ENCODE measurements at places on chromosomes 4 and X.

DNA sequence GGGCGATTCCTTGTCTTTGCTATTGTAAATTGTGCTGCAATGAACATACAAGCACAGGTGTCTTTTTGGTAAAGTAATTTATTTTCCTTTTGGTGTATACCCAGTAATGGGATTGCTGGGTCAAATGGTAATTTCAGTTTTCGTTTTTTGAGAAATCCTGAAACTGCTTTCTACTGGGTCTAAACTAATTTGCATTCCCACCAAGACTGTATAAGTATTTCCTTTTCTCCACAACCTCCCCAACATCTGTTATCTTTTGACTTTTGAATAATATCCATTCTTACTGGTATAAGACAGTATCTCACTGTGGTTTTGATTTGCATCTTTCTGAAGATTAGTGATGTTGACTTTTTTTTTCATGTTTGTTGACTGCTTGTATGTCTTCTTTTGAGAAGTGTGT is 2506.0 kb downstream of the PCDH7 start:
- DNase-seq = no peak

DNA sequence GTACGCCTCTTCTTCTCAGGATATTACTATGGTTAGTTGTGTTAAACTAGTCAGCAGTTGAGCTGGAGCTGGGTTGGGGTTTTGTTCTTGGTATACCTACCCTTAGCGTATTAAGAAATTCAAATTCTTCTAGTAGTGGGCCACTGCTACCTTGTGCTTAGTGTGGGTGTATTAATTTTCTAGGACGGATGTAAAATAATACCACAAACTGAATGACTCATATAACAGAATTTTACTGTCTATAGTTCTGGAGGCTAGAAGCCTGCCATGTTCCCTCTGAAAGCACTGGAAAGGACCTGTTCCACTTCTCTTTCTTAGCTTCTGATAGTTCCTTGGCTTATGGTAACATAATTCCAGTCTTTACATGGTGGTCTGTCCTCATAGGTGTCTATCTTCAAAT is 1274.7 kb downstream of the ADGRL3 start:
- DNase-seq = no peak

DNA sequence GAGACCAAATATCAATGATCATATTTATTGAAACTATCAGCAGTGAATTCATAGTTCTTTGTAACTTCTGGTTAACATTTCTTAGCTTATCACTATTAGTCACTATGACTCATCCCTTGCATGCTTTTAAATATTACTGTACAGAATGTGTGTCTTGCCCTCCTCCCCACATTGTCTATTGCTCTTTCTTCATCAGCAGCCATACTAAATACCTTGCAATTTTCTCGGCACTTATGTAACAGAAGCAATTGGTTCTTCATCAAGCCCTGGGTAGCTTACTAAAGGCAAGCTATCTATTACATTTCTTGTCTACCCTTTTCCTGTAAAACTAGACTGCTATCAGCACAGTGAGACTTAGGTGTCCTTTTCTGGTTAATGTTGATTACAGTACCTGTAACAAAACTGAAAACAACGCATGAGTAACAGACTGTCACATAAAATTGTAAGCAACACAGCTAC is 8.2 kb downstream of the KLHL4 start:
- peak; percentile 36 for DNase-seq

DNA sequence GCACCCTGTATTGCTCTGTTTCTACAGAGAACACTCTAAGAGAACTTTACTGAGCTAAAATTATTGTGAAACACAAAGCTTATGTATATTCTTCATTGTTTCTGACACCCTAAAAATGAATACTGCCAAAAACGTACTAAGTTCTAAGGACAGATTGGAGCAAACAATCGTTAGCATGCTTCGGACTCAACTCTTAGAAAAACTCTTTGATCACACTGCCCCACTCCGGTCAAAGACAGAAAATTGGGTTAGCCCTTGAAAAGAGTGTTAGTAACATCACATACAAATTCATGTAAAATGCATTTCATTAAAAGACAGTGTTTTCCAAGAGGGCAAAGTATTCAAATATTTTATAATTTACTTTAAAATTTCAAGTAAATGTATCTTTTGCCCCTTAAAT is 177.4 kb downstream of the DCHS2 start:
- DNase-seq = no peak

GRCh38 chrX:49754233-49754857 is 58.6 kb upstream of the PAGE1 start:
- DNase-seq = peak; percentile 15

- no peak for DNase-seq
Observed at GRCh38 chrX:69015564-69016292, 149.5 kb downstream of the PJA1 start.

- DNase-seq = no peak
Observed at GRCh38 chrX:134654398-134655012, 3.8 kb downstream of the PLAC1 start.

- no peak for DNase-seq
Observed at GRCh38 chr4:119081943-119082342, 53.7 kb upstream of the MYOZ2 start.

GRCh38 chr4:187183826-187184225 is 460.2 kb upstream of the FAT1 start:
- DNase-seq = no peak

DNA sequence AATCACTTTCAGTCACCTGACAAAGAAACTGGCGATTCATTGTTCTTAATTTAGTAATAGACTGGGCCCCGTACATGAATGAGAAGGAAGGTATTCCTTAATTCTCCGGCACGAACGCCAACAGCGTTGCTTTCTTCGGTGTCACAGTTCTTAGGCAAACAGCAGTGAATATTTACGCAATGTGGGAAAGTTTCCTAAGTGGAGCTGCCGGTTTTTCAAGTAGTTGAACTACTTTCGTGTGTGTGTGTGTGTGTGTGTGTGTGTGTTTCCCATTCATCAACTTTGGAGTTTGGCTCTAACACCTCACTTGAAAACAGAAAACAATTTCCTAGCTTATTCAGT is 651 bp downstream of the NXT2 start:
- peak; percentile 47 for DNase-seq

DNA sequence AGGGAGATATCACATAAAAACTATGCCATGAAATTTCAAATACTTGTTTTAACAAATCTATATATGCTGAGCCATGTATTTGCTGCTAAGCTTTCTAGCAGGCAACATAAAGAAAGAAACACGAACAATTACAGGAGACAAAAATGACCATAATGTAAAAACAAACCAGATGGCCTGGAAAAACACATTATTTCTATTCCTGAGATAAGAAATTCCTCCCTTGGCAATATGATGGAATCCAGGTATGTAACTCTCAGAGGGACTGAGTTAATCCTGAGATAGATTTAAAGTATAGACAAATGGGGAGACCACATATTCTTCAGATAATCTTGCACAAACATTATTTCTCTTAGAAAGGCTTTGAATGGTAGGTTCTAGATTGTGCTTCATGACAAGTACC is 224.1 kb upstream of the MAB21L2 start:
- no peak for DNase-seq

DNA sequence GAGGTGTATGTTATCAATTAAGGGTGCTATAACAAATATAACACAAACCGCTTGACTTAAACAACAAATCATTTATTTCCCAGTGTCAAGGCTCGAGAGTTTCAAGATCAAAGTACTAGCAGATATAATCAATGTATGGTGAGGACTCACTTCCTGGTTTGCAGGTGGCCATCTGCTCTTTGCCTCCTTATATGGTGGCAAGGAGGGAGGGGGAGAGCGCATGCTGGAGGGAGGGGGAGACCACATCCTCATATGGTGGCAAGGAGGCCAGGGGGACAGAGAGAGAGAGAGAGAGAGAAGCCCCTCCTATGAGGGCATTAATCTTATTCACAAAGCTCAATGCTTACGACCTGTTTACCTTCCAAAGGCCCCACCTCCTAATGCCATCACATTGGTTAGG is 372.3 kb upstream of the SPOCK3 start:
- DNase-seq = no peak

DNA sequence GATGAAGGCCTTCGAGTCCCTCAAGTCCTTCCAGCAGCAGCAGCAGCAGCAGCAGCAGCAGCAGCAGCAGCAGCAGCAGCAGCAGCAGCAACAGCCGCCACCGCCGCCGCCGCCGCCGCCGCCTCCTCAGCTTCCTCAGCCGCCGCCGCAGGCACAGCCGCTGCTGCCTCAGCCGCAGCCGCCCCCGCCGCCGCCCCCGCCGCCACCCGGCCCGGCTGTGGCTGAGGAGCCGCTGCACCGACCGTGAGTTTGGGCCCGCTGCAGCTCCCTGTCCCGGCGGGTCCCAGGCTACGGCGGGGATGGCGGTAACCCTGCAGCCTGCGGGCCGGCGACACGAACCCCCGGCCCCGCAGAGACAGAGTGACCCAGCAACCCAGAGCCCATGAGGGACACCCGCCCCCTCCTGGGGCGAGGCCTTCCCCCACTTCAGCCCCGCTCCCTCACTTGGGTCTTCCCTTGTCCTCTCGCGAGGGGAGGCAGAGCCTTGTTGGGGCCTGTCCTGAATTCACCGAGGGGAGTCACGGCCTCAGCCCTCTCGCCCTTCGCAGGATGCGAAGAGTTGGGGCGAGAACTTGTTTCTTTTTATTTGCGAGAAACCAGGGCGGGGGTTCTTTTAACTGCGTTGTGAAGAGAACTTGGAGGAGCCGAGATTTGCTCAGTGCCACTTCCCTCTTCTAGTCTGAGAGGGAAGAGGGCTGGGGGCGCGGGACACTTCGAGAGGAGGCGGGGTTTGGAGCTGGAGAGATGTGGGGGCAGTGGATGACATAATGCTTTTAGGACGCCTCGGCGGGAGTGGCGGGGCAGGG is 568 bp downstream of the HTT start:
- peak; percentile 66 for DNase-seq

DNA sequence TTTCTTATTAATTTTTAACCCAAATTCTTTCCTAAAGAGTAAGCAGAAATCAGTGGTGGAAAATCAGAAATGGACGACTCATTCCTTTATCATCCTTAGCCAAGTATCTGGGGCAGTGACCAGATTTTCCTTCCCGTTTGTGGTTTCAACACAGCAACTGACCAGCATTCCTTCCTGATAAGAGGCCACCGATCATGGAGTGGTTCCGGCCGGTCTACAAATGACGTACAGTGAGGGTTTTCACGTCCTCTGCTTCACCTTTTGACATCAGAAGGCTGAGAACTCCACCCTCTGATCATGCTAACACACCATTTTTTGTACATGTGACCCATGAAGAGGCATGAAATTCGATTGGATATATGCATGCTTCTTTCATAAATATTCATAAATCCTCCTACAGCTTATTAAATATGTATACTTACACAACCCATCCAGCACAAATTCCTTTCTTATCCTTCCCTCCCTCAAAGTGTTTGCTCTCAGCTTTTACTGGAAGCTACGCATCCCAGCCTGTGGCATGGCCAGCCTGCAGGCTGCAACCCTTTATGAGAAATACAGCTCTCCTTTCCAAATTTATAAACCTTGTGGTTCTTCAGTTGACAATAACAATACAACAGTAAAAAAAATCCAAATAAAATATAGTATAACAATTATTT is 173.0 kb upstream of the CASK start:
- peak; percentile 95 for DNase-seq

DNA sequence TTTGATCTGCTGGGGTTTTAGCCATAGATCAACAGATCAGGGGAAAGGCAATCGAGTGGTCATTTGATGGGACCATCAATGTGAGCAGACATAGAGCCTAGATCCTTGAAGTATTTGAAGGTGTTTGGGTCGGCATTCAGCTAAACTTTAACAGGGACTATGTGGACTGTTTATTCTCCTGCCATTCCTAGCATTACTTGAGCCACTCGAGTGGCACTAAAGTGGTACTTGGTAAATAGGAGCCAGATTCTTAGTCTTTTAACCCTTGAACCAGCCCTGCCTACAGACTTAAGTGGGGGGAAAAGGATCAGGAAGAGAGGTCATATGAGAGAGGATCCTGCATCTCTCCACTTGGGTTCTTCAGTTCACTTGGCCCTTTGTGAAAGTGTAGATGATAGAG is 3.8 kb downstream of the MSN start:
- DNase-seq = no peak

- peak; percentile 87 for DNase-seq
Observed at GRCh38 chr4:185833055-185833598, 21.1 kb upstream of the SORBS2 start.

GRCh38 chr4:7040765-7041164 is 2.4 kb upstream of the TADA2B start:
- no peak for DNase-seq

- DNase-seq = peak; percentile 77
Observed at GRCh38 chr4:174999407-174999806, 81.2 kb downstream of the ADAM29 start.

Measured in brain microvascular endothelial cell (primary cell).